ENCODE measurements at places on chromosomes 13 and 19.

DNA sequence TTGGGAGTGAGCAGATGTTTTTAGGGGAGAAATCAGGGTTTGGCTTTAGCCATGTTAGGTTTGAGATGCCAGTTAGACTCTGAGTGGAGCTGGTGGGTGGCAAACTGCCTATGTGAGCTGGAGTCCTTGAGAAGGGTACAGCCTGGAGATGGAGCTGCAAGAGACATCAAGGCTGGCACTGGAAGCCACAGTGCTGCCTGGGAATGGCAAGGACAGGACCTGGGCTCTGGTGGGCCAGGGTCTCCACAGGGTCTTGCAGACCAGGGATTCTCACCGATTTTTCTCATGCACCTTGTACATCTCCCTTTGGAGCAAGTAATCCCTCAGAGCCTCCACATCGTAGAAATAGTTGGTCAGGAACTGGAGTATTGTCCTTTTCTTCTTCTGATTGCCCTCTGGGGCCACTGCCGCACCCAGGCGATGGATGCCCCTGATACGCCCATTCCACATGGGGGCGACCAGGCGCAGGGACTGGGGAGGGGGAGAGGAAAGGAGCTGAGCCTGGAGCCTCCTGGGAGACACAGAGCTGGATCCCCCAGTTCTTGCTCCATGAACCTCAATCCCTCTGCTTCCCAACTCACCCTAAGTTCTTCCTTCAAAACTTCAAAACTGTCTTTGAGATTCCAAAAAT, 1.7 kb downstream of the DMAC2 start:
- no peak for DNase-seq

- DNase-seq, result no peak
These were observed 23.8 kb downstream of the ZNF787 start for GRCh38 chr19:56097306-56097705.

GRCh38 chr13:23743278-23744076, 145.7 kb downstream of the MIPEP start:
- no peak for DNase-seq

- DNase-seq, result no peak
These were observed 13.3 kb downstream of the PLEKHF1 start for GRCh38 chr19:29678484-29679106.

- DNase-seq, result no peak
These were observed 1292.9 kb downstream of the PCDH9 start for GRCh38 chr13:65937251-65937650.

DNA sequence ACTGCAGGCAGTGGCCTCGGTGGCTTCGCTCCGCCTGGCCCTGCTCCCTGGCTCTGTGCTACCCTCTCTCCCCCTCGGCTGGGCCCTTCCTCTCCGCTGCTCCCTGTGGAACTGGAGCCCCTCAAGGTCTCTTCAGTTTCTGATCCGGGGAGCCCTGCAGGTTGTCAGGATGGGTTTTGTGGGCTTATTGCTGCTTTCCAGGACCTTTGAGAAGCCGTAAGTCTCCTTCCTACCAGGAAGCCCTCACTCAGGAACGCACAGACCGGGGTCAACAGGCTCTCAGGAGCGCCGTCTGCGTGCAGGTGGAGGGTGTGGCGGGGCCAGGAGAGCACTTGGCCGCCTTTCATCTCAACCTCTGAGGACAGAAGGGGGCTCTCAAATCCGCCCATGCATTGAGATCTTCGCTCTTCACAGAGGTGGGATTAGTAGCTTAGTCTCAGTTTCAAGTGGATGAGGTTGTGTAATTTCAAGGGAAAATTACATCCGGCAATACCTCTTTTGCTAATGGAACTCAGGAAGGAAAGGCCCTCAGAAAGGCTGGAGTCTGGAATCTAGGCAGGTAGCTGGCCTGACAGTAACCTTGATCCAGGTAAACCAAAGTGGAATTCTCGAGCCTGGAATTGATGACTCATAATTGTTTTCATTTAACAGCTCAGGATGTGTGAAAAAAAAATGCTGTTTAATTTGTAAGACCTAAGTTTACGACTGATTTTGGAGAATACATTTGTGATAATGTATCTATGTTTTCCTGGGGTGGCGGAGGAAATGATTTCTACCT, 102.0 kb downstream of the ATP11A start:
- DNase-seq, result no peak

GRCh38 chr13:50014386-50014785, 858 bp upstream of the KCNRG start:
- DNase-seq, result peak; percentile 40

DNA sequence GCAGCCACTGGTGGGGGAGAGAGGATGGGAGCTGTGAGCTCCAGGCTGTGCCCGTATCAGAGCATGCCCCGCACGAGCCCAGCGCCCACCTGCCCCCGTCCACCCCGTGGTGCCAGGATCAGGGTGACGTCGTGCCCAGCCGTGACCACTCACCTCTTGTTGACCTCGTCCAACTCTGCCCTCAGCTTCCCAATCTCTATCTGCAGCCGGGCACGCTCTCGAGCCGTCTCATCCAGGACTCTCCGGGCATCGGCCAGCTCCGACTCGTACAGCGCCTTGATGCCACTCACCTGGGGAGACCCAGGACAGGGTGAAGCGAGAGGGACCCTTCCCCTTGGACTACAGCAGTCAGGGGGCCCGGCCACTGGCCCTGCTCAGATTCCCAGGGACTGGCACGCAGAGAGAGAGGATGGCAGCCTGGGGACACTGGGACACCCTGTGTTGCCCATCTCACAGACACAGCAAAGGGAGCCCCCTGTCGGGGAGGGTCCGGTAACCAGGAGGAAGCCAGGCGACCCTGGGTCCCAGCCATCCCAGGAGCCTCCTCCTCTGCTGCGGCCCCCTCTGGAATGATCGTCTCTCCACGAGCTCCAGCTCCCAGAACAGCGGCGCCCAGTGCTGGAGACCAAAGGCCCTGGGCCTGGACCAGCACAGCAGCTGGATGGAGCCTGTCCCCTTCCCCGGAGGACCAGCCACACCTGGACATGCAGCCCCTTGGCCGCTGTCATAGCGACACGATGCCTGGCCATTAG, 12.3 kb downstream of the LMNB2 start:
- no peak for DNase-seq

DNA sequence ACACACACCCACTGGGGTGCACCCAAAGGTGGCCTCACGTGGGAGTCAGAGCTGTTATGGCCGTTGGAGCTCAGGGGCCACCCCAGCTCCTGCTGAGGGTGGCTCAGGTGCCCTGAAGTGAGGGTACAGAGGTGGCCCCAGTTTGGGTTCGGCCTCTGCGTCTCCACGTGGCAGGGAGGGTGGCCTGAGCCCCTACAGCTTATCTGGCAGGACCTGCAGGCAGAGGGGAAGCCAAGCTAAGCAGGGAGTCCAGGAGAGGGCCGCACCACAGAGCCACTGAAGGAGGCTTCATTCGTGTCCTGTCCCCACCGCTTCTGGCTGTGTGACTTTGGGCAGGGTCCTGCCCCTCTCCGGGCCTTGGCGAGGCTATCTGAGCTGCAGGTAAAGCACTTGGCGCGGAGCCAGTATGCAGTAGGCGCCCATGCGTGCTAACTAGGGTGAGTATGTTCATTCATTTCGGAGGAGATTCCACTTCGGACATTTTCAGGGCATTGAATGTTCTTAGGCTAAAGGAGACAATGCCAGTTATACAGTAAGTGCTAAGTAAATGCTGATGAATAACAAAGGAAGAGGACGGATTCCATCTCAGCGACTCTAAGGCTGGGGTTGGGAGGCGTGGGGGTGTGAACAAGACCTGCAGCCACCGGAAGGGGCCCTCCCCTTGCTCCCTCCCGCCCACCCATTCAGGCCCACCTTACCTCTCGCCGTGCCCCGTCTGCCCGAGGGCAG, 4.9 kb downstream of the REX1BD start:
- DNase-seq, result no peak

DNA sequence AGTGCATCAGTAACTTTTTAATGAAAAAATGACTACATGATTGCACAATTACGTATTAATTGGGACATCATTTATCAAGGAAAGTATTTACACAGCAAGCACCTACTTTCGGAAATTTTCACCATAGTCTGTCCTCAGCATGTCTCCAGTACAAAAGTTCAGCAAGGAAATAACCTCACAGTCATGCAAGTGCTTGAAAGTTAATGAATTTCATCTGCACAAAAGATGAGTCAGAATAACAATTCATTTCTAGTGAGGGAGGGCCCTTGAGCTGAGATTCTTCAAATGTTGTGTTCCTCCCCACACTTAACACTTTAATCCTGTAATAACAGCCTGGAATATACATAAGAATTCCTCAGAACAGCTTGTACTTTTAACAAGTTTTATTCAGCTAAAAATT, 49.0 kb upstream of the OXGR1 start:
- DNase-seq, result no peak

DNA sequence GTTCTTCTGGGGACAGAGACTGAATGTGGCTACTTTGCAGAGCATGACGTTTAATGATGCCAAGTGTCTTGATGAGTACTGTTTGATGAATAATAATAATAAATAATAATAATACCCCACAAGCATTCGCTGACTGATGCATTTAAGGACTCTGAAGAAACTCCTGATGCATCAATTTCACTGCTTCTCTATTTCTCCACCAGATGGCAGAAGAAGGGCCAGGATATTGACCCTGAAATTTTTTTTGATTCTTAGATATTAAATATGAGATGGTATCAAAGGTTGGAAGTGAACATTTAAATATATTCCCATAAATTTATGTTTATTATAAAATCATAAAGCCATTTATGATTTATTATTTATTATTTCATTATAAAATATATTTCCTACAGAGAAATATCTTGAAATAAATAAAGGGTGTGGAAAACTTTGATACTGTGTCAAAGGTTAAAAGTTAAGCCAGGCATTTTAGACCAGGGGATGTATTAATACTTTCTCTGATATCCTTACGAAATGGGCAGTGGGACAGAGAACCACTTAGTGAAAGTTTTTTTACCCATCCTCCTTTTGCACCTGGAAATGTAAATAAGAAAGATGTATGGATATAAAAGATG, 170.9 kb downstream of the LACC1 start:
- peak; percentile 30 for DNase-seq

DNA sequence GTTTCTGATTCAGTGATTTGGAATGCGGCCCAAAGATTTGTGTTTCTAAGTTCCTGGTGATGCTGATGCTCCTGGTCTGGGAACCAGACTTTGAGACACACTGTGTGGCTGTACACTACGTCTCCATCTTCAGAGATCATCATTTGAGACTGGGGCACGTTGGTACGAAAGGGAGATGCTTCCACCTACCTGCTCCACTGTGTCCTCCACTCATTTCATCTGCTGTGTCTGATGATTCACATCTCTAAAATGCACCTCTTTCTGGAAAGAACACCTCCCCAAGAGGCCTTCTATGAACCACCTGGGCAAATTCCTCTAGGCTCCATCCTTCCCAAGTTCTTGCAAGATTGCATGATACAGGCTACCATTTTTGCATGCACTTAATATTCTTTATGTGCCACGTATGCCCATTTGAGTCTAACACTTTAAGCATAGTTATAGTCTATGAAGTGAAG, 58.6 kb downstream of the ERCC5 start:
- no peak for DNase-seq

GRCh38 chr19:38115271-38115802, 108.7 kb downstream of the DPF1 start:
- DNase-seq, result no peak

GRCh38 chr13:19795956-19796355, 13.2 kb upstream of the PSPC1 start:
- no peak for DNase-seq

GRCh38 chr19:48715681-48716171, 3.8 kb downstream of the MAMSTR start:
- no peak for DNase-seq

DNA sequence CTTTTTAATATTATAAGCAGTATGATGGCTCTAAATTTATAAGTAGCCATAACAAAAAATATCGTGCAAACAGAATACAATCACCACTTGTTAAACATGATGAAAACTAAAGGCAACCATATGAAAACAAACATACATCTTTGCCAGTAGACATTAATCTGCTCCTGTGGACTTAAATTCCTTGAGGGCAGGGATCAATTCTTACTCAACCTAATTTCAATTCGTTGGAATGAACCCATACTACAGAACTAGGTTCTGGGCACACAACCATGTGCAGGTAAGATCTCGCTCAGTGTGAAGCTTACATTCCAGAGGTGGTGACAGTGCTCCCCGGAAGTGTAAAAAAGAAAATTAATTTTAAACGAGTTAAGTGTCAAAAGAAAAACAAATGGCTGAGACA, 13.4 kb downstream of the TBC1D4 start:
- DNase-seq, result no peak

DNA sequence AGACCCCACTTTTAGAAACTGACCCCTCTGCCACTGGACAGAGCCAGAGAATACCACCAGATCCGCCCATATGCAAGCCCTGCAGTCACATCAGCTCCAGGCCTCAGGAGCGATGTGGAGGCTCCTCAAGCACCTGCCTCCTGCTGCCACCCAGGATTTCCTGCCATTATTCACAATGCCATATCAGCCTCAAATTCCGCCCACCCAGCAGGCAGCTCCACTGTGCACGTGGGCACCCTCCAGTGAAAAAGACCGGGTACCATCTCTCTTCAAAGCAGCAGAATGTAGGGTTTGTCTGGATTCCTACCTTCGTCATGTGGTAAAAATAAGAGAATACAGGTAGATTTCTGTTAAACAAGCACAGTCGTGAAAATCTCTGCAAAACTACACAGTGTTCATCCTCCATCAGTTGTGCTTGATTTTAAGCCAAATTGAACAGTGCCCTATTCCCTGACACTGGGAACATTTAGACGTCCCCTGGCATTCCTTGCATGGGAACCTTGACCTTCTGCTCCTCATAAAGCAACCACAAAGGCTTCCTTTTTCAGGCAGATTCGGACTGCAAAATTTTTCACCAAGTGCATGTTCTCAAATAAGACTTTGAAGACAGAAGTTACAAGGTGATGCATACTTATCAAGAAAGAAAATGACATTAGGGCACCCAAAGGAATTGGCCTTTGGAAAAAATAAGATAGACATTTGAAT, 56.4 kb downstream of the FAM124A start:
- no peak for DNase-seq

- DNase-seq, result no peak
These were observed 1726.0 kb downstream of the EFNB2 start for GRCh38 chr13:104809483-104809882.

DNA sequence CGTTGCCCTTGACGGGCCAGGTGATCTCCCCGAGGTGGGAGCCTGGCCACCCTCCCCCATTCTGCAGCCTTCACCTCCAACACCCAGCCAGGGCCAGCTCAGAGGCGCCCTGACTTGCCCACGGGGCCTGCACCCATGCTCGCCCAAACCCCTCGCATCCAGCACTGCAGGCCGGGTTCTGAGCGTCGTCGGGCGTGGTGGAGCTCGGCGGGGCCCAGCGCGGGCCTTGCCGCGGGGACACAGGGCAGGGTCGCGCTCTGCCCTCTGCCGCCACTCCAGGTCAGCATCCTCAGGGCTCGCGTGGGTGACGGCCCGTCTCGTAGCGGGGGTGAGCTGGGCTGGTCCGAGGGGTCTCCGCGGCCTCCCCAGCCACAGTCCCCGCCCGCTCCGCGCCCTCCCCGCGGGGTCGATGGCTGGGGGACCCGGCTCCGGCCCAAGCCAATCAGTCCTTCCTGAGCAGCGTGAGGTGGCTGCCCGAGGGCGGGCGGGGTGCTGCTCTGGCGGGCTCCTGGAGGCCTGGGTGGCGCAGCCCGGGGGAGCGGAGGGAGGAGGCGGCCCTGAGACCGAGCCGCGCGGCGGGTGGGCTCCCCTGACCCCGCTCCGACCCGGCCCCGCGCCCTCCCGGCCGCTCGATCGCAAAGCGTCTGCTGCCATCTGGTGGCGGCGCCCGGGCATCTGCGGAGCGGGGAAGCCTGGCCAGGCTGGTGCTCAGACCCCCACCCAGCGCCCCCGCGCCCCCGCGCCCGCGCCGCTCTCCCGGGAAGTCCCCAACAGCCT, 61.4 kb downstream of the CCNE1 start:
- peak; percentile 39 for DNase-seq

GRCh38 chr19:50252111-50252886, 48.9 kb downstream of the MYH14 start:
- no peak for DNase-seq

- DNase-seq, result no peak
These were observed 3.3 kb upstream of the NAPA start for GRCh38 chr19:47518139-47518538.
